CD4-positive, alpha-beta T cell (primary cell): ENCODE measurements at places on chromosomes 1 and 21. TPM values are rescaled to one million over a fixed set of nuclear protein-coding genes. Genes with fewer than 3 reads are reported as not detected.

DNA sequence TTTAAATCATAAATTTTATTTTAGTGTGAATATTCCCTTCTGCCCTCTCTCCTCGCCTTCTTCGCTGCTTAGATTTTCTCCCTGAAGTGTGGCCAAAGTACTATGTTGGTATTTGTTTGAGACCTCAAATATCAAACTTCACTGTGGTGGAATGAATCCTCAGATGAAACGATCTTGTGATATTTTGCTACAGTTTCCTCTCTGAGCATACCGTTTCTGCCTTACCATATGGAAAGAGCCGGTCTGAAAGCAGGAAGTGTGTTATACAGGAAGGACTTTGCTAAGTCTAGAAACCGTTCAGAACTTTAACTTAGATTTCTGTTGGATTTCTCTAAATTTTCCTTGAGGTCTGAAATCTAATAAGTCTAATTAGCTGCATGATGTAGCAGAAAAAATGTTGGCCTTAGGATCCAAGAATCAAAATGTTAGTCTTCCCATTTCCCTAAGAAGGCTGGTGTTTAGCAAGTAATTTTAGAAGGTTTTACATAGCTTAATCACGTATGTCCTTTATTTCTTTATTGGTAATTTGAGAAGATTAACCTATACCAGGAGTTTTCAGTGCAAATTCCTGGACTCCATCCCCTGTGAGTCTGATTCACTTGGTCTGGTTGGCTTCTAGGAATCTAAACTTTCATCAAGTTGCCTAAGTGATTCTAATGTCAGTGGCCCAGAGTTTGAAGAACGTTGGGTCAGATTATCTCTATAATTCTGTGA is 30.7 kb downstream of the SDCCAG8 start:
- H3K36me3 ChIP-seq = peaks cover 22% of the 10 kb centered on the region
- H3K4me3 ChIP-seq = no peak overlapping the region
- H3K27ac ChIP-seq = no peak overlapping the region
- no peaks in the 10 kb centered on the region for H3K4me1 ChIP-seq
- no peak for DNase-seq

DNA sequence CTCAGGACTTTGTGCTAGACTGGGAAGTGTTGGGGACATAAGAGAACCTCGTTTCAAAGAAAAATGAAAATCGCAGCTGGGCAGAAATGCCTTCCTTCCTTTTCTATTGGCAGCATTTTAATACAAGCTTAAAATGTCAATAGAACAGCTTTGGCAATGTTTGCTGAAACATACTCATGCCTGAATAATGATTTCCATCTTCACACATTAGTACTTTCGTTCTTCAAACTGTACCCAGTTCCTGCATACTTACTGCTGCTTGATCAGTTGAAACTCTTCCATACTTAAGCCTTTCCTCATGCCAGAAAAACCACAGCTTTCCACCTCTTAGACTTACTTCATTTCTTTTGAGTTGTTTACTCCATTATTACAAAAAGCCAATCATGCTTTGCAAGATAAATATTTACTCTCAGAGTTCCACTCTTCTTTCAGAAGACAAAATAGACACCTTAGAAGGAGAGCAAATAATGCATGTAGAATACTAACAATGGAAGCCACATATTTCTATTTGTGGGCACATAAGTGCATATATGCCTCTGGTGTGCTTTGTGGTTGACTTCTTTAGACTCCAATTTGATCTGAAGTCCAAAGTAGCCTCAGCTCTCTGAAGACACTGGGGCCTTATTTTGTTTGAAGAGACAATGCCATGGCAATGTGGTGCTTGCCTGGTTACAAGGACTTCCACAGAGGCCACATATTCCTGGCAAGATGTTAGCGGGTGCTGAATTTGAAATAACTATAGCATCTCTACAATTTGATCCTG is 22.7 kb upstream of the CD55 start:
- H3K4me1 ChIP-seq = no peaks in the 10 kb centered on the region
- no peak for DNase-seq
- H3K36me3 ChIP-seq = no peaks in the 10 kb centered on the region
- H3K4me3 ChIP-seq = no peak overlapping the region
- H3K27me3 ChIP-seq = no peaks in the 10 kb centered on the region

ABCB10 gene
- total RNA-seq = 11.0 TPM

DNA sequence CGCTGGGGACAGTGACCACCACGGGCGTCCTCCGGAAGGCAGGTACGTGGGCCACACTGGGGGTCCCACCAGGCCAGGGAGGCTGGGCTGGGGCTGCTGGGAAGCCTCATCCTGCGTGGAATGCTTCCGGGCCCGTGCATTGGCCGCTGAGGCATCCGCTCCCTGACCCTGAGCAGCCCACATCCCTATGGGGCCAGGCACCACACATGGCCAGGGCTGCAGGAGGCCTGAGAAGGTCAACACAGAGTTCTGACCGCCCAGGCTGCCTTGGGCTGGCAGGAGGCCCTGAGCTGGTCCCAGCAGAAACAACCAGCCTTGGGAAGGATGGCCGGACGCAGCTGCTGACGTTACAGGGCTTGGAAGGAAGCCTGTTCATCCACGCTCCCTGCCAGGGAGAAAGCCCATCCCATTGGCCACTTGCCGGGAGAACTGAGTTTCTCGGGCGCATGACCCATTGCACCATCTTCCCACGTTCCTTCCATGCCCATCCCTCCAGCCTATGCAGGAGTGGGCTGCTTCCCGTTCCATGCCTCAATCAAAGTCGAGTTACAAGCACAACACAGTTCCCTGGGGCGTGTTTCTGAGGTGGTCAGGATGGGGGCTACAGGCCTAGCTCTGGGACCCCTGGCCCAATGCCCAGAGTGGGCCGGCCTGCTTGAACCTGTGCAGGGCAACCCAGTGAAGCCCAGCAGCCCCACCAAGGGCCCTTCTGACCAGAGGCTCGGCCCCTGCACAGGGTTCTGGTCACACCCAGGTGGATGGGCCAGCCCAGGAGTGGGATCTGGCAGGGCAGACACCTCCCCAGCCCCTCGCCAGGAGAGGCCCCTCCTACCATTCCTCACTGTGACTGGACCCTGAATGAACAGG is 31.7 kb downstream of the TRIM11 start:
- no peak for DNase-seq
- no peaks in the 10 kb centered on the region for H3K27me3 ChIP-seq
- H3K4me1 ChIP-seq = peaks cover 16% of the 10 kb centered on the region
- no peak overlapping the region for H3K27ac ChIP-seq

DNA sequence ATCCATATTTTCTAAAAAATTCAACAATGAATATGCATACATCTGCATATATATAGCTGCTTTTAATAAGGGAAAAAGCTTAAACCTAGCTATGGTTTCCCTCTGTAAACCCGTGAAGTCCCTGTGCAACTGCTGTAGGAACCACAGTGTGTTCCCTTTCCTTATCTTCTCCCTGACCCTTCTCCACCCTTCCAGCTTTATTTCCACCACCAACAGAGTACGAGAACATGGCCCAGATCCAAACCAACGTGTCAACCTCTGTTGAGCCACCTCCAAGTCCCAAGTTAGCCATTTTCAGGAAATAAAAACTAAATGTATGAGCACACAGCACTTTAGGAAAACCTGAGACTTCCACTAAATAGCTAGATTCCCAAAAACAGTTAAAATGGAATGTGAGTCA is 20.3 kb downstream of the SUSD4 start:
- DNase-seq = no peak
- H3K36me3 ChIP-seq = no peaks in the 10 kb centered on the region
- no peak overlapping the region for H3K27ac ChIP-seq
- H3K4me3 ChIP-seq = no peak overlapping the region

- no peak overlapping the region for H3K27ac ChIP-seq
- no peaks in the 10 kb centered on the region for H3K27me3 ChIP-seq
- peaks cover 29% of the 10 kb centered on the region for H3K36me3 ChIP-seq
- H3K4me1 ChIP-seq = peaks cover 7% of the 10 kb centered on the region
- no peak for DNase-seq
These were observed 8.0 kb upstream of the ASH1L start for GRCh38 chr1:155570593-155570990.

KPRP gene
- not detected for total RNA-seq

MRAP gene
- total RNA-seq = not detected

SPRR2D gene
- not detected for total RNA-seq

GRCh38 chr1:161164901-161165610 is 1.2 kb upstream of the PPOX start:
- peaks cover 44% of the 10 kb centered on the region for H3K36me3 ChIP-seq
- no peak for DNase-seq
- peak overlapping the region; percentile 95 for H3K4me3 ChIP-seq
- no peaks in the 10 kb centered on the region for H3K27me3 ChIP-seq
- H3K4me1 ChIP-seq = peaks cover 52% of the 10 kb centered on the region

DNA sequence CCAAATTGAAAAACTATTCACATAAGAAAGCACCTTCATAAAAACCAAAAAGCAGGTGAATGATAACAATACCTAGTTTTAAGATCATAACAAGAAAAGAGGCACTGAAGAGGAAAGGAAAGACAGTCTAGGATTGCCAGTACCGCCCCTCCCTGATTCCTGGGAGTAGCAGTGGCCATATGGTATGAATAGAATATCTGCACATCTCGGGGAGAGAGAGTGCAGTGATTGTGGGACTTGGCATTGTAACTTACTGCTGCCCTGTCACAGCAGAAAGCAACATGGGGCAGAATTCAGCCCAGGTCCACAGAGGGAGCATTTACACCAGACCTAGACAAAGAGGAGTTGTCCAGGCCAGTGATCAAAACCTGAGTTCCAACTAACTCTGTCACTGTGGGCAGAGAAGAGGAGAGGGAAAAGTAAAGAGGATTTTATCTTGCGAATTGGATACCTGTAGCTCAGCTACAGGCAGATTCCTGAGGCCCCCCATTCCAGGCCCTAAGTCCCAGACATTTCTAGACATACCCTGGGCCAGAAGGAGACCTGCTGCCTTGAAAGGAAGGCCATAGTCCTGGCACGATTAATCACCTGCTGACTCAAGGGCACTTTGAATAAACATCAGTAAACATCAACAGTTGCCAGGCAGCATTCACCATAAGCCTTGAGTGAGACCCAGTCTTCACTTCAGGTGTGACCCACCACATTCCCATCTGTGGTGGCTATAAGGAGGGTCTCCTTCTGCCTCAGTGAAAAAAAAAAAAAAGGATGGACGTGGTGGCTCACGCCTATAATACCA is 397.5 kb downstream of the TGFB2 start:
- no peak for DNase-seq
- no peak overlapping the region for H3K27ac ChIP-seq
- H3K36me3 ChIP-seq = no peaks in the 10 kb centered on the region

GRCh38 chr1:207203541-207203940 is 99.5 kb downstream of the C4BPA start:
- no peak overlapping the region for H3K4me3 ChIP-seq
- no peak overlapping the region for H3K27ac ChIP-seq
- peaks cover 4% of the 10 kb centered on the region for H3K4me1 ChIP-seq
- H3K36me3 ChIP-seq = no peaks in the 10 kb centered on the region

DNA sequence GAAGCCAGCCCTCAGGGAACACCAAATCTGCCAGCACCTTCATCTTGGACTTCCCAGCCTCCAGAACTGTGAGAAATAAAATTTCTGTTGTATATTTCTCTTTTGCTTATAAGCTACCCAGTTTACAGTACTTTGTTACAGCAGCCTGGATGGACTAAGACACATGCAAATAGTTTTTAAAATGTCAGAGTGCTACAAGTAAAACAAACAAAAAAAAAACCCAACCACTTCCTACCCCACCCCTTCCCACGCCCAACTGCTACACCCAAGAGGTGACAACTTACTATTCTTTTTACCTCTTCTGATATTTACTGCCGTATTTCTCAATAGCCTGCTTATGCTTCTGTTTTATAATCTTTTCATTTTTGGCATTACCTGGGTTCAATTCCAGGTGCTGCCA is 8.6 kb upstream of the SPSB1 start:
- H3K27me3 ChIP-seq = no peaks in the 10 kb centered on the region
- no peak for DNase-seq
- H3K4me3 ChIP-seq = no peak overlapping the region
- H3K36me3 ChIP-seq = no peaks in the 10 kb centered on the region
- H3K4me1 ChIP-seq = peaks cover 58% of the 10 kb centered on the region
- H3K27ac ChIP-seq = no peak overlapping the region

ATAD3A gene
- total RNA-seq = 19.5 TPM

DNA sequence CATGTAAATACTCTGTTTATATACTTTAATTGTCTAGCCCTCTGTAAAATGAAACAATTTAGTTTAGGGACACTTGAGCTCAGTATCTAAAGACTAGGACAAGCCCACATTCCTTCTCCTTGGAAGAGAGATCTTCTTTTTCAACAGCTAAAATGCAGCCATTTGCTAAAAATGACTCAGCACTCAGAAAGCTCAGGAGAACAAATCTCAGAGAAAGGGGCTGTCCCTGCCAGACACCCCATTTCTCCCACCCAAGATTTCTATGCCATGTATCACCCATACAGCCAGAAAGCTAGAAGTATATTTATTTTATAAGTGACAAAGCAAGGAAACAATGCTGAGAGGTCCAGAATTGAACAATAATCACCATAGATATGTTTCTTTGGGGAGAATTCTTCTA is 23.2 kb upstream of the PRDX6 start:
- H3K36me3 ChIP-seq = no peaks in the 10 kb centered on the region
- no peak for DNase-seq
- no peak overlapping the region for H3K4me3 ChIP-seq
- H3K4me1 ChIP-seq = peaks cover 4% of the 10 kb centered on the region
- H3K27me3 ChIP-seq = no peaks in the 10 kb centered on the region

- H3K4me3 ChIP-seq = no peak overlapping the region
- no peak overlapping the region for H3K27ac ChIP-seq
- no peaks in the 10 kb centered on the region for H3K36me3 ChIP-seq
- no peak for DNase-seq
- H3K27me3 ChIP-seq = peaks cover 15% of the 10 kb centered on the region
These were observed 2.6 kb upstream of the FMOD start for GRCh38 chr1:203353486-203353885.

GRCh38 chr1:237799762-237800474 is 90.8 kb downstream of the ZP4 start:
- no peaks in the 10 kb centered on the region for H3K4me1 ChIP-seq
- no peak overlapping the region for H3K27ac ChIP-seq
- H3K4me3 ChIP-seq = no peak overlapping the region
- DNase-seq = no peak
- H3K27me3 ChIP-seq = no peaks in the 10 kb centered on the region

DNA sequence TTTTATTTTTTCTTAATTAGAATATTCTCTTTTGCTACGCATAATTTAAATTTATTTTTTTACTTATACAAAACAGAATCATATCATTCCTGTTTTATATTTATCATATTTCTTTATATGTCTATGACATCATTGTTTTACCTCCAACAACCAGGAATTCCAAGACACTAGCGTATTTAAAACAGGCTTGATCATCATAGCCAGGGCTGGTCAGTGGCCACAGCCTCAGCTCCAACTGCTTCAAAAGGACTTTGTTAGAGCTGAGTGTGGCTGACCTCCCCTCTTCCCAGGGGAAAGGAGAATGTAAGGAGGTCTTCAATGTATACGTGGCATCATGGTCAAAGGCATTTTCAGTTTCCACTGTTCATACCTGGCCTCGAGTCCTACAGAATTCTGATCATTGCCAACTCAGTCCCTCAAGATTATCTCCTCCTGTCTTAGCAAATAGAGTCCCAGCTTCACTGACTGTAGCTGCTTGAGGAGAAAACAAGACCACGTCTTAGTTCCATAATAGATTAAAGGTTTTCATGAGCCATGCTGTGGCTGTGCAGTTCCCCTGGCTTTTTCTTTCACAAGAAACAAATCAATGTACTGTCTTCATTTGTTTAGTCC is 444.0 kb downstream of the PTPRC start:
- DNase-seq = no peak
- H3K27ac ChIP-seq = no peak overlapping the region
- no peaks in the 10 kb centered on the region for H3K27me3 ChIP-seq
